ENCODE measurements at places on chromosomes 6 and 20.

DNA sequence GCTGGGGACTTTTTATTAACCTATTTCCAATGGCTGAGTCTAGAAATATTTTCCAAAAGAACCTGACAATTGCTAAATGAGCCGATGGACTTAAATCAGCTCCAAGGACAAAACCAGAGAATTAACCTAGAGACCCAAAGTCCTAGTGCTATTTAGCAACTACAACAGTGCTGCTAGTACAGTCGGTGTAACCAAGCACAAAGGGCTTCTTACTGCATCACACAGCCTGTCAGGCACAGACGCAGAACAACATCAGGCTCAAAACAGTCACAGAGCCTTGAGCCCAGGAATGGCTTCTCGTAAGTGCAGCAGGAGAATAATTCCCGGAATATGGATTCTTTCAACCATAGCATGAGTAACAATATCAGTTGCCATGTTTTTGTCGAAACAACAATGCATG, 70.0 kb downstream of the GFOD1 start:
- no peak for DNase-seq

- DNase-seq, result no peak
These were observed 37.0 kb upstream of the SAMHD1 start for GRCh38 chr20:36988494-36988966.

GRCh38 chr20:52076164-52076563, 115.4 kb downstream of the ZFP64 start:
- DNase-seq, result no peak

- peak; percentile 71 for DNase-seq
These were observed at the start of gene RBM24 for GRCh38 chr6:17281100-17281496. Gene RBM24, plus strand, starts transcription at chr6:17281361. Its CDS starts 221 bp downstream, at chr6:17281582.

All from hindlimb muscle (tissue), 1 donor.